ENCODE measurements at places on chromosomes 3 and 15. TPM values are rescaled to one million over a fixed set of nuclear protein-coding genes. Genes with fewer than 3 reads are reported as not detected.

CCDC54 gene
- not detected for total RNA-seq

GRK7 gene
- not detected for total RNA-seq

EFHB gene
- total RNA-seq = not detected

GABRR3 gene
- not detected for total RNA-seq

SOX14 gene
- not detected for total RNA-seq

FRMD5 gene
- not detected for total RNA-seq

PTH1R gene
- under 0.01 TPM for total RNA-seq

SPTBN5 gene
- under 0.01 TPM for total RNA-seq

WDR93 gene
- total RNA-seq = 0.27 TPM

HDDC3 gene
- 26.9 TPM for total RNA-seq

MST1R gene
- 1.1 TPM for total RNA-seq

- no peak for DNase-seq
These were observed 714.8 kb downstream of the FHIT start for GRCh38 chr3:60536420-60536819.

- DNase-seq = peak; percentile 13
These were observed 75.1 kb downstream of the FOXB1 start for GRCh38 chr15:60079210-60079609.

DNA sequence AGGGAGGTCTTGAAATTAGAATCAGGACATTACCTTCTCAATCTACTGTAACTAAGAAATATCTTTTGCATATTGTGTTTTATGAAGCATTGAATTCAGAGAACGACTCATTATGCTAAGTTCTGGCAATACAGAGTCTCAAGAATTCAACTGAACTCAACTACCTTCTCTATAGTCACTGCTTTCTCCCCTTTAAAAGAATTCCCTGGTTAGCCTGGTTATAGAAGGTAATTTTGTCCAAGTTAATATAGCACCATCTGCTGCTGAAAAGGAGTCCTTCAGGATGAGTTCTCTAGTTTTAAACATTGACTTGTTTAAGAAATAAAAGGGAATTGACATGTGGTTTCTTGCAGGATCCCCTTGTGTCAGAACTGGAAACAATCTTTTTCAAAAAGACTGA, 60.2 kb downstream of the IL16 start:
- peak; percentile 69 for DNase-seq

GRCh38 chr3:16883057-16883722, 1.6 kb upstream of the PLCL2 start:
- DNase-seq = no peak

GRCh38 chr3:36032180-36033047, 347.9 kb upstream of the STAC start:
- DNase-seq = no peak

DNA sequence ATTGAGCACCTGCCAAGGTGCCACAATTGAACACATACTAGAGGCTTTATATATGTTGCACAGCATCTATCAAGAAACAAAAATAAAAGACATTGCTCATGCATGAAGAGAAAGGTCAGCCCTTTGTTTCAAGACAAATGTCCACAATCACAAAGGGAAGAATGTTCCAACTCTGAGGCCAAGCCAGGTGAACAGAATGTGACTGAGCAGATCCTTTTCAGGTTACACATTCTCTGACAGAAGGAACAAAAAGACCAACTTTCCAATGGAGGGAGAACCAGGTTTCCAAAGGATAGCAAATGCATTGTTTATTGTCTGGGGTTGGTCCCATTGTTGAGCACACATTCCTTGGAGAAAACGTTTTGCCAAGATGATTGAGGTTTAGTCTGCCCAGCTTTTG, 50.2 kb upstream of the FAM174B start:
- DNase-seq = no peak

- no peak for DNase-seq
These were observed 26.6 kb downstream of the SEMA7A start for GRCh38 chr15:74406992-74407705.

GRCh38 chr3:133758964-133759739, 13.0 kb downstream of the TF start:
- no peak for DNase-seq

GRCh38 chr3:25174251-25174650, 253.8 kb upstream of the RARB start:
- DNase-seq = no peak

- DNase-seq = no peak
These were observed 12.4 kb downstream of the CACNA2D2 start for GRCh38 chr3:50491023-50491422.

GRCh38 chr15:55194256-55194655, 2.5 kb downstream of the RSL24D1 start:
- DNase-seq = no peak

- no peak for DNase-seq
These were observed 79.9 kb downstream of the ISG20 start for GRCh38 chr15:88718731-88719130.

- no peak for DNase-seq
These were observed 18.4 kb upstream of the BCHE start for GRCh38 chr3:165855581-165855980.

GRCh38 chr3:160804762-160805161, 48.7 kb downstream of the PPM1L start:
- no peak for DNase-seq

DNA sequence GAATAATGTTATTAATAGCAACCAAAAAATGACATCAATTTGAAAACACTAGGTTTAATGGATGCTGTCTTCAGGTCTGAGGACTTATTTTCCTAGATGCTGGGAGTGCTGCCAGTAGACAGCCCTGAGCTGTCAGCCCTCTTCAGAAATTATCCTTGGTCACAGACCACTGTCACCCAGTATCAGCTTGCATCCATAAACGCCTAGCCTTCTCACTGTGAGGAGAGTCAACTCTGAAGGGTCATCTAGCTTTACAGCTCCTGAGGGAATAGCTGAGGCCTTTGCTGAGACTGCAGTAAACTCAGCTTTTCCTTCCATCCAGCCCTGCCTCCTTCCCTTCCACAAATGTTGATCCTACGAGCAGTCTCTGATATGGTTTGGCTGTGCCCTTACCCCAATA, 19.4 kb upstream of the MNS1 start:
- DNase-seq = no peak

- no peak for DNase-seq
These were observed 69.4 kb downstream of the ZBTB20 start for GRCh38 chr3:115077501-115078250.

DNA sequence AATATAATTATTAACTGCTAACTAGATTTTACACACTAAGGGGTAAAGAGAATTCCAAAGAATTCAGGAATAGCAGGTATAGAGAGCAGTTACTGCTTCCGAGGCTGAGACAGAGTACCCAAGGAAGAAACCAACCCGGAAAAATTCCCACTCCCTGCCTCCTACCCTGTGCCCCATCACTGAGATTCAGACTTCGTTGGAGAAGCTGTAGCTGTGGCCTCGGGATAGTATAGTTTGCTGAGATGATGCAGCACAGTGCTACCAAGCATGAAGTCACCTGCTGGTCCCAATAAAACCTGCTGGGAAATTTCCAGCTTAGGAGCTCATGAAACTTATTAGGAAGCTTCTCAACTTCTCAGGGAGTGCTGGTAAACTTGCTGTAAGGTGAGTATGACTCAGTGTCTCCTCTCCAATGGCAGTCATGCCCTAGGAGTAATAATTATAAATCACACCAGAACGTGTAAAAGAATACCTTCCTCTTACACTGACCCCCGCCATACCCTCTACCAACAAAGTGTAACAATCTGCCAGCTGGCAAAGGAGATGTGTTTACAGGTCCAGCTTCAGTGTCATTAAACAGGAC, 215.2 kb upstream of the ROBO2 start:
- DNase-seq = no peak

DNA sequence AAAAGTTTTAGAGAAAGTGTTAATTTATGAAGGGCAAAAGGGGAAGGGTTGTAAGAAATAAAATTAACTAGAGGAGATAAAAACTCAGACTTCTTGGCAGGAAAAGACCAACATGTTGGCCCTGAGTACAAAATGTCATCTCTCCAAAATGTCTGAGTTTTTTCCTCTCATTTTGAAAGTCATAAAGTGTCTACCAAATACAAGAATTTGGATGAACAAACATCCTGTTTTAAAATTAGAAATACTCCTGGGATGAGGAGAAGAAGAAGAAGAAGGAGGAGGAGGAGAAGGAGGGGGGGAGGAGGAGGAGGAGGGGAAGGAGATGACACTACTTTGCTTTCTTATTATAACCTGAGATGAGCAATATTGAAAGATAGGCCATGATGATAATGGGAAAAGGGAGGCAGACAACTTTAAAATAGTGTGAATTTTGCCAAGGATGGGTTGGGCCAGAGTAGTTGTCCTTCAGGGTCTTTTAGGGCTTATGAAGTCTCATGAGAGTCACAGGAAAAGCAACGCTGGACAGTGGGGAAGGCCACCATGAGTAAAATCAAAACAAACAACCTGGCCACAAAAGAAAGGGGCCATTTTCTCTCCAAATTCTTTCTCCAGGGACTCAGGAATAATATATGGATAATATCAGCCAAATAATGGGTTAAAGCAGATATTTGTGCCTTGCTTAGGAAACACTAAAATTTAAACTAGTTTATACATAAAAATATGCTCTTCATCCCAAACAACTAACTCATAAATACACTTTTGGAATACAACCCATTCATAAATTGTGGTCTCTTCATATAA, 632.9 kb downstream of the EPHA3 start:
- DNase-seq = no peak

DNA sequence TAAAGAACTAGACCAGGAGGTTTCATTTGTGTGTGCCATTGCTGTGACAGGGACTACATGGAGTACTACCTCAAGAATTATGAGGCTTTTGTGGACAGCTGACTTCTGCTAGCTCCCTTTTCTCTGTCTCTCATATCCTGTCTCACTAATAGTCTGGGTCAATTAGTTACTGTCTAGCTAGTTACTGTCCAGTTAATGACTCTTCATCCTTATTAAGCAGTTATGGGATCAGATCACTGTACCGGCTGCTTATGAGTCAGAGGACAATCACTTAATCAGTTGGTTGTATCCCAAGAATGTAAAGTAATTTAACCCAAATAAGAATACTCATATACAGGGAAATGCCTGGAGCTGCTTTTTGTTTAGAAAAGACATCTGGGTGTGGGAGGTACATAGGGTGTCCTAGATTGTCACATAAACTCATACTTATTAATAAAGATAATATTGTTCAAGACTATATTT, 158.0 kb downstream of the CDIN1 start:
- DNase-seq = no peak

DNA sequence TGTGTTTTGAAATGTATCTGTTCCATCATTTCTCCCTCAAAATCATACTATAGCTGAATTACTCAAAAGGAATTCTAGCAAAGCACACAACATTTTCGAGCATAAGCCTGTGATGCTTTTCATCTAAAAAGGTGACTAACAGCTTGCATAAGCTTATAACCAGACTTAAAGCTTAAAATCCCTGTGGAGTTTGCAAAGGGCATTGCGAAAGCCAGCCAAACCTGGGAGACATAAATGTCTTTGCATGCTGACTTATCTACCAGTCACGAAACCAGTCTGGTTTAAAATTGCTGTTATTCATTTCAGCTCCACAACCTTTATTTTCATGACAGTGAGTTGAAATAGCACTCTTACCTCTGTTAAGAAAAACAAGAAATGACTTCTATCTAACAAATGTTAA, 35.6 kb upstream of the LIPC start:
- DNase-seq = no peak

DNA sequence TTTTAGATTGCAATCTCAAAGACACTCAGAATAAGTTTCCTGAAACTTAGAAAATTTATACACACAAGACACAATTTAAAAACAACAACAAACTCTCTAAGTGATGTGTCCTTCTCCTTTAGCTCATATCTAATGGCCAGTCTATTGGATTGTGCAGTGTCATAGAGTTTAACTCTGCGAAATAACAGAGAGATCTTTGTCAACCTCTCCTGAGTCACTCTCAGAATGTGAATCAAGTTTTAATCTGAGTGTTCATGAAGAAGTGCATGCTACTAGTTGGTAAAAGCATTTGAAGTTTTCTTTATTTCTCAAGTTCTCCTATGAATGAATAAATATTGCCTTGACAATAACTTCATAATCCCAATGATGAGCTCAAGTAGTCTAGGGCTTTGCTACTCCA, 284.5 kb upstream of the DNAJC19 start:
- no peak for DNase-seq

DNA sequence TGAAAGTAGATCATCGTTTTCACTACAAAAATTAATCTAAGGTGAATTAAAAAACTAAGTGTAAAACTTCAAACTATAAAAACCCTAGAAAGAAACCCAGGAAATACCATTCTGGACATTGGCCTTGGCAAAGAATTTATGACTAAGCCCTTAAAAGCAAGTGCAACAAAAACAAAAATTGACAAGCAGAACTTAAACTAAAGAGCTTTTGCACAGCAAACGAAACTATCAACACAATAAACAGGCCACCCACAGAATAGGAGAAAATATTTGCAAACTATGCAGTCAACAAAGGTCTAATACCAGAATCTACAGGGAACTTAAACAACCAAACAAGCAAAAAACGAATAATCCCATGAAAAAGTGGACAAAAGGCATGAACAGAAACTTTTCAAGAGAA, 302.0 kb downstream of the CHST2 start:
- DNase-seq = no peak

DNA sequence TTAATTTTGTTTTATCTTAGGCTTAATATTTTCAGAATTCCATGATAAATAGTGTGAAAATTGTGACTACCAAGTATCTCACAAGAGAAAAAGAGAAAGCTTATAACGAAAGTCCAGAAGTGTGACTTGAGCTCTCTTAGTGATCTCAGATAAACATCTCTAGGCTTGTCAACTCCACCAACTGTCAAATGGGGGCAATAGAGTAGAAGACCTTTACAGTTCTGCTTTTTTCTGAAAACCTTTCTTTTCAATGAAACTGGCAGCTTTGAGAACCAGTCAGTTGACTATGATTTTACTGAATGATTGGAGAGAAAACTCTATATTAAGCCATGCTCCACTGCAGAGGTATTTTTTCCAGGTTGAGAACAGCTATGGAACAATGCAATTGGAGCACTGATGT, 119.2 kb upstream of the TP63 start:
- peak; percentile 9 for DNase-seq

- no peak for DNase-seq
These were observed at the start of gene PRTG for GRCh38 chr15:55742927-55743728. PRTG (minus strand) TSS chr15:55743152; CDS start chr15:55742931, 221 bp downstream.

GRCh38 chr3:192642651-192643050, 84.7 kb downstream of the FGF12 start:
- no peak for DNase-seq

DNA sequence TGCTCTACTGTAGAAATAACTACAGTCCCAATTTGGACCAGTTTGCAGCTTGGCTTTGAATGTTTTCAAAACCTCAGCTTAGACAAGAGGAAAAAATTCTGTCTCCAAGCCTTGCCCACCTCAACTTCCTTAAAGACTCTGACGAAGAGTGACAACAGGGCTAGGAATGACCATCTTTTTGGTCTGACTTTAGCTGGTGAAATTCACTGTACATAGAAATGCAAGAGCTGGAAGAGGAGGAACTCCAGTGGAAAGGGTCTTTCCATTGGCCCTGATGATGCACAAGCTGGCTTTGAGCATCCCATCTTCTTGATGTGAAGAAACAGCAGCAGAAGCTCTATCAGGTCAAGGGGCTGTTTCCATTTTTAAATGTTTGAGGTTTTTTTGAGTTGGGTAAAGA, 22.7 kb upstream of the SH3BP5 start:
- no peak for DNase-seq

- no peak for DNase-seq
These were observed 123.1 kb downstream of the CHCHD6 start for GRCh38 chr3:126827121-126827520.

- DNase-seq = no peak
These were observed 69.7 kb downstream of the CHCHD6 start for GRCh38 chr3:126773783-126774182.

- DNase-seq = no peak
These were observed 4.8 kb downstream of the SCN5A start for GRCh38 chr3:38644662-38645053.
